ENCODE measurements at places on chromosomes 13 and 19.

DNA sequence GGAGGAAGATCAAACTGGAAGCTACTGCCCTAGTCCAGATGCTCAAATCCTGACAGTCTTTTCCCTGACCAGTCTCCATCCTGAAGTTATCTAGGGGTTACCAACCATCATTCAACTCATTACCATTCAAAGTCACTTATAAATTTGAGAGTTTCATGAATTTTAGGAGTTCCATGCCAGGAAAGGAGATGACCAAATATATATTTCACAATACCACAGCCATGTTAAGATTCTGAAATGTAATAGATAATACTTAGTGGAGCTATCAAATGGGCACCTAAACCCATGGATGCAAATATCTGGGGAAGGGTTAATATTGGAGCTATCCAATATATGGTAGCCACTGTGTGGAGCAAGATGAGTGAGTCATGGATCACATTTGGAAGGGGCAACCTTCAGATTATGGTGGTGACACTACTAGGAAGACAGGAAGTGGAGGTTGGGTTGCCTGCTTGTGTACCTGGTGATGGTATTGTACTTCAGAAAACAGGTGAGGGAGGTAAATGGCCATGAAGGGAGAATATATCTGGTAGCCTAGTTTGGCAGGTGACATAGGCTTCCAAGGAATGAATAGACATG lies 18.7 kb downstream of the ZNF586 start:
- DNase-seq, result no peak

- DNase-seq, result no peak
Measured at GRCh38 chr19:4052993-4053422, 13.7 kb downstream of the ZBTB7A start.

DNA sequence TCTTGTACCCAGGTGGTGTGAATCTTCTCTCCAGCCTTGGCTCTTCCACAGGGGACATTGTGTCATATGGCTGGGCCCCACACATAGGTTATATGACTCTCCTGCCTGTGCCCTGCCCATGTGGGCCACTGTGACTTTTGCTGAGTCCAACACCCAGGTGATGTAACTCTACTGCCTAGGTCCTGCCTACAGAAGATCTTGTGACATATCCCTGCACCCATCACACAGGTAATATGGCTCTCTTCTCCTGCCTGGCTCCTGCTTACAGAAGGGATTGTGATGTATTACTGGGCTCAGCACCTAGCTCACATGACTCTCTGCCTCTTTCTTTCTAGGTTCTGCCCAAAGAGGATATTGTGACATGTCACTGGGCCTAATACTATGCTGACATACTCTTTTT lies 19.5 kb upstream of the ZNF429 start:
- DNase-seq, result no peak

DNA sequence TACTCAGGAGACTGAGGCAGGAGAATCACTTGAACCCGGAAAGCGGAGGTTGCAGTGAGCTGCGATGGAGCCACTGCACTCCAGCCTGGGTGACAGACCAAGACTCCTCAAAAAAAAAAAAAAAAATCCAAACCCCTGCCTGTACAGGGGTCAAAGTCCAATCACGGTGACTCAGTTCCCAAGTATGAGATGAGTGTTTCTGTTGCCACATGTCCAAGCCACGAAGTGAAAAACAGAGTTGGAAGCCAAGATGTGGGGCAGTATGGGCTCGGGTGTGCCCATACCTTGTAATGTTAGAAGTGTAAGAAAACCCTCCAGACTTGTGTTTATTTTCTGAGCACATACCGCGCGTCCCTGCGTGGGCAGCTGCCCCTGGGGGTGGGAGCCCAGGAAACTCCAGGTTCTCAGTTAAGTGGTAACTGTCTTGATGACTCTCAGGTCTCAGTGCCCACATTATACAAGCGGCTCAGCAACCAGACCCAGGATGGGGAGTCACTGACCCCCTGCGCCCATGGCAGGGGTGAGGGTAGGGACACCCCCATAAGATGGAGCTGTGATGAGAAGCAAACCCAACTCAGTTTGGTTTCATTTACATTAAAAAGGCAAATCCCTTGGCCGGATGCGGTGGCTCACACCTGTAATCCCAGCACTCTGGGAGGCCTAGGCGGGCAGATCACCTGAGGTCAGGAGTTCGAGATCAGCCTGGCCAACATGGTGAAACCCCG lies 1.2 kb upstream of the GPX4 start:
- no peak for DNase-seq

Measured in globus pallidus (tissue), 1 donor.